ENCODE measurements at places on chromosomes 13 and 19. TPM values are rescaled to one million over a fixed set of nuclear protein-coding genes. Genes with fewer than 3 reads are reported as not detected.

DNA sequence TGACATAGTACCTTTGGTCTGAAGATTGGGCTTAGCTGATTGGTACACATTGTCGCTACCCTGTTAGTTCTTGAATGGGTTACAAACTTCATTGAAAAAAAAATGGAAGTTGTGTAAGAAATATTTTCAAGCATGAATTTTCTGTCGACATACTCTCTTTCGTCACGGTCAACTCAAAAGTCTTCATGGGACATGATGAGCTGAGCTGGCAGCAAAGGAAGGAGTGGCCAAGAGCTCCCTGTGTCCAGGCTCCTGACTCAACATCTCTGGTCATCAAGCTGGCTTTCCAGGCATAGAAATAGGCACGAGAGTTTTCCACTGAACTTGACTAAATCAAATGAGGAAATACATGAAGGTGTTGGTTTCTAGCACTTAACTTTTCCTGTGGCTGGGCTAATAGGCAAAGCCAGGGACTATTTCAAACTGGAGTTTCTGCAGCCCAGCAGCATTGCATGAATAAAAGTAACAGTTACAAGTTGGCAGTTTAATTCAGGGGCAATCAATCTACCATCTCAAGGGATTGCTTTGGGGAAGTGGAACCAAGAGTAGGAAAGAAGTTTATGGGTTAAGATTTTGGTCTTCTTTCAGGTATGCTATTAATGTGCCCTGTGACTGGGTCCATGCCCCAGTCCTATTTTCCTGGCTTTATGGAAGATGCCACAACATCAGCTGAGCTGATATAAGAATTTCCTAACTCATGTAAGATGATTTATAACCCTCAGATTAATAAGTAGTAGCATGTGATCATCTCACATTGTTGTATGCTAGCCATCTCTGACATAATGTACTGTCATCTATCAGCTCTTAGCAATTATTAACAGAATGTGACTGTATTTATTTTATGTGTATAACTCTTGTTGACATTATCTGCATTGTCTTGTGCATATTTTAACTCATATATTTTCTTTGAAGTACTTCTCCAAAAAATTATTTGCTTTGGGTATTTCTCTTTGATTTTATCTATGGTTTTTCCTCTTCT is 385.8 kb downstream of the DLEU7 start:
- DNase-seq: no peak

GRCh38 chr13:43245374-43245964 is 222.1 kb downstream of the DNAJC15 start:
- DNase-seq: peak; percentile 65

GRCh38 chr13:20482275-20482761 is 43.3 kb downstream of the CRYL1 start:
- DNase-seq: no peak

DNA sequence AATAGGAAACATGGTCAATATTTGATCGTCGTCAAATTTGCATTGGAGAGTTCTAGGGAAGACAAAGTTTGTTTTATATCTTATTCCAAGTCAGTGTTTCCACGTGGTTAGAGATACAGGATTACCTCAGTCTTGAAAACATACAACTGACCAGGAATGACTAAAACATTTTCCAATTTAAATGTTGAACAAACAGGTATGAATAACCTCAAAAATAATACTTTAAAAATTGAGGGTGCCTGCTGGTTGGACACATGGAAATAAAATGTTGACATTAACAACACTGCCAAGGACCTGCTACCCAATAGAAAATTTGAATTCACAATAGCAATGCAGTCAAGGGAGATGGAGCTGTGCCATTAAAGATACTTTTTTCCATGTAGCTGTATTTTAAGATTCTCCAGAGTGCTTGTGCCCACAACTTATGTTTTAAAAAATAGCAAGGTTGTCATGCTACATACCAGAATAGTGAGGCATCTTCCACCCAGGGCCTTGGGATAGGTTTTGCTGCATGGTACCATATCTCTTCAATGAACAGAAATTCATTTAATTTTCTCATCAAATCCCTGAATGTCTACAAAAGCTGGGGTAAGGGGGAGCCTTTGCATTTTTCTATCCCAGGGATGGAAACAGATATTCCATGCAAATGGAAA is 260.8 kb downstream of the EFNB2 start:
- DNase-seq: no peak

GRCh38 chr13:28653111-28653510 is 5.8 kb upstream of the POMP start:
- no peak for DNase-seq

GRCh38 chr19:46366620-46367292 is 19.9 kb downstream of the PPP5C start:
- no peak for DNase-seq

- no peak for DNase-seq
These were observed 7.8 kb downstream of the CPB2 start for GRCh38 chr13:46097015-46097414.

Gene CDX2
- not detected for total RNA-seq

Gene MYH14
- total RNA-seq: 87.8 TPM

Gene ABHD13
- total RNA-seq: 8.5 TPM

Gene DPF1
- 2.1 TPM for total RNA-seq
